ENCODE measurements at places on chromosomes 7 and 10.

DNA sequence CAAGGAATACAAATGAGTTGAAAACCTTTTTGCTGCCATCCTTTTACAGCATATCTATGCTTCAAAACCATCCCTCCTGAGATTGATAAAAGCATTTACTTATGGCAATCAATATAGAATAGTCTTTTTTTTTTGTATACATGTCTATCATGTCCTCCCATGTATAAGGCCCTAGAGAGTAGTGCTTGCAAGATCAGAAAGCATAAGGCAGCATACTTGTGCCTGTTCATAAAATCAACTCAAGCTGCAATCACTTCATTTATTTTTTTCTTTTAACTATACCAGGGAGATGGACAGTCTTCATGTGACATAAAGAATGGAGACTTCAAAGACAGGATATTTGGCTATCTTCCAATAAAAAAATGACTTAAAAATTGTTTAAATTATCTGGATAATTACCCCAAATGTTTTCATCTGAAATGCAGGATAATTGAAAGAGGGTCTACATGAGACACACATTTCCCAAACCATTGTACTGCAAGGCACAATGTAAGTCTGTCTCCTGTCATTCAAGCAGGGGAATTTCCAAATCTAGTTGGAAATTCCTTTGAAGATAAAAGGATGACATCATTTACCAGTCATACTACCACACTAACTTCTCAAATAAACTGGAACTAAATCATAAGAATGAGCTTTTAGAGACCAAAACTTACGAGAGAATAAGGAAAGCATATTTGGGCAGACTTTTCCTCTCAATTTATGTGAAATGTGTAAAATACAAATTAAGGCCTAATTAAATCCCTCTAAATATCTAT lies 22.5 kb downstream of the LRRN3 start:
- DNase-seq: peak; percentile 77

DNA sequence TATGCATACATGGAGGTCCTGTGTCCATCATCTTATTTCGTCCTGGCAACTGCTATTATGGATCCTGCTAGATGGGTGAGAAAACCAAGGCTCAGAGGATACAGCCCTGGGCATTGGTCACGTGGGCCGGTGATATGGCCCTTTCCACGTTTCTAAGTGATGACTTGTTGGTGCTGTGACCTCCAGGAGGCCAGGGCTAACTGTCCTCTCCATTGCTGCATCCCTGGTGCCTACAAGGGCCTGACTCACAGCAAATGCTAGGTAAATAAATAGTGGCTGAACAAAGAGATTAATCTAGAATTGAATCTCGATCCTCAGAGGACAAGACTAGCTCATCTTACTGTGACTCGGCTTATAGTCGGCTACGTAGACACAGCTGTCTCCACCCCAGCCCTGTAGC lies 78.6 kb downstream of the FAM53B start:
- DNase-seq: peak; percentile 31

DNA sequence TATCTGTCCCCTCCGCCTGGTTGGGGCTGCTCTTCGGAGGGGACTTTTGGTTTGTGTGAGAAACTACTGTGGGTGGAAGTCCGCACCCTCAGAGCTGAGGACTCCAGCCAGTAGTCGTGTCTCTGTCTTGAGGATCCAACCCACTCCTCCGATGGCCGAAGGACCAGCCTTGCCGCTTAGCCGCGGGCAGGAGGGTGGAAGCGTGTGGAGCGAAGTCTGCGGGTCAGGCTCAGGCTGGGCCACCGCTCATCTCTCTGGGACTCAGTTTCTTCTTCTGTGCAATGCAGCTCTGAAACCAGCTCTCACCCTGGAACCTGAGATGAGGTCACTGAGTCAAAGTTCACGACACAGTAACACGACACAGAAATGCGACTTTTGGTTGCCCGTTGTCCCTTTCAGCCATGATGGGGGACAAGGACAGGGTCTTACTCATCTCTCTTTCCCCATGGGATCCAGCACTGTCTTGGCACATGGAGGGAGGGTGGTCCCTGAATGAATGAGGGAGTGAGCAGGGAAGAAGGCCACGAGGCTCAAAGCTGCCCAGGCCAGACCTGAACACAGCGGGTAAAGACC lies 133.3 kb upstream of the PODXL start:
- no peak for DNase-seq

DNA sequence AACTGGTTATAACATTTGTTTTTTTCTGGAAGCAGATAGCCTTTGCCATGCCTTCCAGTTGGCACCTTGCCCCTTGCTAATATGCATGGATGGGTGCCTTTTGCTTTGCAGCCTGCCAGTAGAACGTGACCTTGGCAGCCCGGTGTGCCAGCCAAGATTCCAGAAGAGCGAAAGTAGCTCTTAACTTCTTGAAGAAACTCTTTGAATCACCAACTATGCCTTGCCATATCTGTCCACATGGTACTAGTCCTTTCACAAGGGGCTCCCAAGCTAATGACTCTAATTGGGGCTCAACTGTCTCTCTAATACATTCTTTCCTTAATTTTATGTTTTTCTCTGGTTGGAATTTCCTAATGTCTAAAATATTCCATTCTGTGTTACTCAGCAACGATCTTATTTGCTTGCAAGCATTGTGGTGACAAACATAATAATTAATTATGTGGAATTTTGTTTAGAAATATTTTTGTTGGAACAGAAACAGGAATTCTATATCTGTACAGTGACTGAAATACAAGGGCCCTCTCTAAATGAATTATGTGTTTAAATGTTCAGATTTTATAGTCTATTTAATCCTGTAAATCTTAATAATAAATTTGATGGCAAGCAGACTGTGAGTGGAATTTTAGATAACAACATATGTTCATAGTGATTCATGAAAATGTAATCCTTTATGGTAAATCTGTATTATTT lies 45.8 kb downstream of the HDAC9 start:
- DNase-seq: peak; percentile 41
